Activated T-cell treated with anti-CD3 and anti-CD28 coated beads, Interleukin-2, amount 50 U/mL, for 1 hour (primary cell): ENCODE measurements at places on chromosomes 1 and 21.

GRCh38 chr1:55323760-55324159 is 108.6 kb upstream of the USP24 start:
- no peak for DNase-seq

DNA sequence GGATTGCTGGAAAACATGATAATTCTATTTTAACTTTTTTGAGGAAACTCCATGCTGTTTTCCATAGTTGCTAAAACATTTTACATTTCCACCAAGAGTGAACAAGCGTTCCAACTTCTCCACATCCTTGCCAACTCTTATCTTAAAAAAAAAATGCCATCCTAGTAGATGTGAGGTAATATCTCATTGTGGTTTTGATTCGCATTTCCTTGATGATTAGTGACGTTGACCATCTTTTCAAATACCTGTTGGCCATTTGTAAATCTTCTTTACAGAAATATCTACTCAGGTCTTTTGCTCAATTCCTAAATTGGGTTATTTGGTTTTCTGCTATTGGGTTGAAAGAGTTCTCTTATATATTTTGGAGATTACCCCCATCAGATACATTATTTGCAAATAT is 77.4 kb upstream of the CLDN14 start:
- no peak for DNase-seq

- no peak for DNase-seq
Observed at GRCh38 chr1:202578565-202578964, 131.7 kb downstream of the SYT2 start.

- no peak for DNase-seq
Observed at GRCh38 chr1:78171736-78172590, 126.2 kb downstream of the GIPC2 start.

GRCh38 chr1:37663426-37664000 is 28.8 kb upstream of the CDCA8 start:
- no peak for DNase-seq

- no peak for DNase-seq
Observed at GRCh38 chr21:34811368-34811767, 142.6 kb downstream of the CLIC6 start.

DNA sequence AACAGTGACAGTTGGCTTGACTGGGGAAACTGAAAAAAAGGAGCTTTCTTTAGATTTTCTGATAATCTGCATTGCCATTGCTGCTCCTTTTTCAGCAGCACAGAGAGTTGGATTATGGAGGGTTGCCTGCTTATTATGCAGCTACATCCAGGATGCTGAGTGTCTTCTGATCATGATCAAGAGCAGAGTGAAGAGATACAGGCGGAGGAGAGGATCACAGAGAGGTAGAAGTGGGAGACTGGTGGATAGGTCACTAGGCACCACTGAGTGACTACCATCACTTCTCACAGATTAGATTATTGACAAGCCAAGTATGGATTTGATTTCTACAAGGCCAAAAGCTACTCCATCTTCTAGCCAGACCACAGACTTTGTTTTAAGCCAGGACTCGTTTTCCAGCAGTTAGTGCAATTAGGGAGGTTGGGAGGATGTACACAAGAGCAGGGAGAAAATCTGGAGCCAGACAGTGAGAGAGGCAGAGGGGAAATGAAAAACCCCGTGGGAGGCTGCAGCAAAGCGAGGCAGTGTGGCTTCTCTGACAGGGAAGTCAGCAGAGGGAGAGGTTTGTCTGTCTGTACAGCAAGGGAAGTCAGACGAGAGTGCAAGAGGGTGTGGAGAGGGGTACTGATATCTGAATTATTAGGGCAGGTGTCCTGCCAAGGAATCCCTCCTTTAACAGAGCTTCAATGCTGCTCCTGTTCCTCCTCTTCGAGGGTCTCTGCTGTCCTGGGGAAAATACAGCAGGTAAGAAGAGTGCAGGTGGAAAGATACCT is at the start of gene CD1E:
CD1E (plus strand) TSS at position 592 of the 773 bp plus-strand sequence; CDS start at position 687, 95 bp downstream.
- DNase-seq, result no peak

- DNase-seq, result no peak
Observed at GRCh38 chr1:207423560-207424292, 30.4 kb upstream of the CR2 start.

DNA sequence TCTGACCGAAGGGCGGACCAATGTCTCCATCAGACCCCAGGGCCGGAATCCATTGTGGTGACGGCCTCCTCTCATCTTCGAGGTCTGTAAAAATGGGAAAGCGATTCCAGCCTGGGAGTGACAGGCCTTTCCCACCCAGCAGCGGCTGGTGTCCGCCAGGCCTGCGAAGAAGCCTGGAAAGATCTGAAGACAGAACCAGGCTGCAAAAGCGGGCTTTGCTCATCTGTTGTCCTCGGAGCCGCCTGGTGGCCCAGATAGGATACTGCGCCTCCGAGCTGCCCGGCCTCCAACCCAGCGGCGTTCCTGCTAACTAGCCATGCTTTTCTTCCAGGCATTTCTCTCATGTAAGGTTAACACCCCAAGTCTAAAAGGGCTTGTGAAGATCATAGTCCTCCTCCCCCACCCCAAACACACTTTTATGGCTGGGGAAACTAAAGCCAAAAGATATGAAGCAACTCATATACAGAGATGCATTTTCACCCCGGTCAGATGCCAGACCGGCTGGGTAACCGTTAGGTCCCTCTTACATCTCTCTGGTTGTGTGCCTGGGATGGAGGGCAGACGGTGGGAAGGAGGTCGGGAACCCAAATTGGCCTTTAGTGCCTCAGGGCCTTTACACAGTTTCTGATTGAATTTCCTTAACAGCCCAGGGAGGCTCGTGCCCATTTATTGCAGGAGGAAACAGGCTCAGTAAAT is 1.9 kb upstream of the DHRS3 start:
- peak; percentile 84 for DNase-seq

DNA sequence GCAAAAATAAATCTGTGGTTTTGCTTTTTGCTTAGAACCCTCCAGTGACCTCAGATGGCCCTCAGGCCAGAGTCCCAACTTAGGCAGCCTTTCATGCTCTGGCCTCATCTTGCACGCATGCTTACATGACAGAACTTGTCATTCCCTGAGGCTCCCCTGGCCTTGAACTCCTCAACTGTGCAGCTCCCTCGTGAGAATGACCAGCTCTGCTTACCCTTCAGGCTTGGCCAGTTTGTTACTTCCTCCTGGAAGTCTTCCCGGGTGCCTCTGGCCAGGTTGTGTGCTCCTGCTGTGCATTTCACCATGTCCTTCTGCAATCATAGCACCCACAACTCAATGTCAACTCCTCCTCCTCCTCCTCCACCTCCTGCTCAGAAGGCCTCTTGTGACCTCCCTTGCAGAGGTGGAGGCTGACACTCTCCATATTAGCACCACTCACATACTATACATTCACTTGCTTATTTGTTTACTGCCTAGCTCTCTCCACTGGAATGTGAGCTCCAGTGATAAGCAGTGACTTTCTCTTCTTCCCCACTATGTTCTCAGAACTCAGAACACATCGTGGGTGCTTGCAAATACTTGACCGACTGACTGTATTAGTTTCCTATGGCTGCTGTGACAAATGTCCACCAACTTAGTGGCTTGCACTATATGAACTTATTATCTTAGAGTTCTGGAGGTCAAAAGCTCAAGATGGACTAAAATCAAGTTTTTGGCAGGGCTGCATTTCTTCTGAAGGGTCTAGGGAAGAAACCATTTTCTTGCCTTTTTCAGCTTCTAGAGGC is 41.9 kb downstream of the RCSD1 start:
- no peak for DNase-seq

DNA sequence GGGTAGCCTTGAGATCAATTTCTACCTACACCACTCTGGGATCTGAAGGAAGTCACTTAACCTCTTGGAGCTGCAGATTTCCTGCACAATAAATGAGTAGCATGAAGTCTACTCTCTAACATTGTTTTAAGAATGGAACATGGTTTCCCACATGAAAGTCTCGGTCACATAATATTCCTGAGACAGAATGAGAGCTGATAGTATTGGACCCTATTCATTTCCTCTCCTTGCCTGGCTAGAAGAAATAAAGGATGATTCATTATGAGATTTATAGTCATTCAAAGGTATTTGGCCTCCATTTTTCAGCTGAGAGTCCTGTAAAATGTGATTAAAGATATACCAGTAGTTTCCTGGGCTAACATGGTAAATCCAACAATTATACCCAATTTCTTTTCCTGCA is 56.7 kb downstream of the ARHGAP29 start:
- no peak for DNase-seq

DNA sequence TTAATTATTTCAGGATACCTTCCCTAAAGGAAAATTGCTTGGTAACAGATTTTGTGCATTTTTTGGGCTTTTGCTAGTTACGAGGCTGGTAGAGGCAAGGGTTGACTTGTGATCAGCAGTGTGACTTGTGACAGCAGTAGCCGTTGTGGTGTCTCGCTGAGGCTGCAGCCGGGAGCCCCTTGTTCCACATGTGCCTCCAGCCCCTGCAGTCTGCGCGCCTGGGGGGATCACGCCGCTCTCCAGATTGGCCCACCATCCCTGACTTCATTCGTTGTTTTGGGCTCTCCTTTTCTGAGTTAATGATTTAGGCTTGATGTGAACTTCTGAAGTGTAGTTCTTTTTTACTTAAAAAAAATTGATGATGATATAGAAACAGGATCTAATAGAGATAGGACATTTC is 41.5 kb downstream of the TRAPPC10 start:
- no peak for DNase-seq

DNA sequence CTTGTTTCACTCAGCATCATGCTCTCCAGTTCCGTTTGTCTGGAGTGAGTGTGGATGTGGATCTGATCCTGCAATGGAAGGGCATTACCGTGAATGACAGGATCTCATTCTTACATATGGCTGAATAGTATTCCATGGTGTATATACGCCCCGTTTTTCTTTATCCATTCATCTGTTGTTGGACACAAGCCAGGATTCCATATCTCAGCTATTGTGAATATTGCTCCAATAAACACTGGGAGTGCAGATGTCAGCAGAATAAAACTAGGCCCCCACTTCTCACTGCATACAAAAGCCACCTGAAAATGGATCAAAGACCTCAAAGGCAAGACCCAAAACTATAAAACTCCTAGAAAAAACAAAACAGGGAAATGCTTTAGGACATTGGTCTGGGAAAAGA is 120.3 kb upstream of the TMPRSS2 start:
- no peak for DNase-seq

GRCh38 chr21:20341431-20341830 is 656.8 kb upstream of the NCAM2 start:
- no peak for DNase-seq

DNA sequence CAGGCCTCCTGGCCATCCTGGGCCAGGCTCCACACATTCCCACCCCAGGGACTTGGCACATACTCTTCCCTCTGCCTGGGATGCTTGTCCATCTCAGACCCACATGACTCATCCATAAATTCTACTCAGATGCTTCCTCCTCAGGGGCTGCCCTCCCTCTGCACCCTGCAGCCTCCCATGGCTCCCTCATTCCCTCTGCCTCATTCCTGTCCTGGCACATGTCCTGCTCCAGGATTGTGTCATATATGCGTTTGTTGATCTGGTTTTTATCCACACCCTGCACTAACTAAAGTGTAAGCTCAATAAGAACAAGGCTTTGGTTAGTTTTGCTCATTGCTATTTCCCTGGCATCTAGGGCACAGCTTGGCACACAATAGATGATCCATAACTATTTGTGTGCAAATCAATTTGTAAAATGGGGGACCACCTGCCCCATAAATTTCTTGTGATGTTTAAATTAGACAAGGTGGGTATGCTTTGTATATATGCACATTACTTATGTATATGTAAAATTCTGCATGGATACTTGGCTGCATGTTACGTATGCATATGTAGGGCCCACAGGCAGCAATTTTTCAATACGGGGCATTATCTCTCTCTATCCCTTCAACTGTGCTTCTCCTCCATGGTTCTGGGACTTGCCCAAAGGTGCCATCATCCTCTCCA is 191.4 kb downstream of the PTPRU start:
- no peak for DNase-seq

DNA sequence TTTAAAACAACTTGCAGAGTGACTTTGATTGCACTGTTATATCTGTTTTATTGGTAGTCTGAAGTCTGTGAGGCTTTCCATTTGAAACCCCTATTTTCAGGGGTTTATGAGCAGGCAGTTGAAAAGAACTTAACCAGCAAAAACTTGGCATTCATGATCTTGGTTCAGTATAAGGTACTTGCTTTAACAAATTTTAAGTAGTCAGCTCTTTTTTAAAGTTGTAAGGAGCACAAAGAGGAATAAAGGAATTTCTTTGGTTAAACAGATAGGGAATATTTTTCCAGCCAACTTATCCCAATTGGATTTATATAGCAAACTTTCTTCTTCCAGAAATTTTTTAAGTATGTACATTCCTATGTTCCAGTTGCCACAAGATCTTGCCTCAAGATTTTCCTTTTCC is 138.2 kb downstream of the RASAL2 start:
- DNase-seq, result no peak

DNA sequence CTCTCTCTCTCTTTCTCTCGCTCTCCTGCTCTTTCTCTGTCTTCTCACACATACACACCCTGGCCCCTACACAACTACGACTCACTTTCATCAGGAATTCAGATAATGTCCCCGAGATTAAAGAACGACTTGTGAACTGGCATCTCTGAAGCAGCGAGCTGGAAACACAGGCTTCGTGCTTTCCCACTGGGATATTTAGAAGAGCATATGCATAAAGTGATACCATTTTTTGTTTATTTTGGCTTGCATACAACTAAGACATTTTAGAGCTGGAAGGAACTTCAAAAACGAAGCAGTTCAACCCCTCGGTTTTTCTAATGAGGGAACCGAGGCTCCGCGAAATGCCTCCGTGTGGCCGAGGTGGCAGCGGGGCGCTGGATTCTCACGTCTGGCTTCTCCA is 88.6 kb downstream of the ZBTB18 start:
- DNase-seq, result no peak

DNA sequence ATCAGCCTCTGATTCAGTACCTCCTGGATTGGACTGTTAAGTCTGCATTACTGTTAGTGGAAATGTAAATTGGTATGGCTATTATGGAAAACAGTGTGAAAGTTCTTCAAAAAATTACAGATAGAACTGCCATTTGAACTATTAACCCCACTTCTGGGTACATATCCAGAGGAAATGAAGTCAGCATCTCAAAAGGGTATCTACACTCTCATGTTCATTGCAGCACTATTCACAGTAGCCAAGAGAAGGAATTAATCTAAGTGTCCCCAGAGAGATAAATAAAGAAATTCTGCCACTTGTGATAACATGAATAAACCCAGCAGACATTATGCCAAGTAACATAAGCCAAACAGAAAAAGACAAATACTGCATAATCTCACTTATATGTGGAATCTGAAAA is 676.0 kb downstream of the PLA2G4A start:
- DNase-seq, result no peak

- no peak for DNase-seq
Observed at GRCh38 chr1:26555550-26555981, 26.0 kb downstream of the RPS6KA1 start.

DNA sequence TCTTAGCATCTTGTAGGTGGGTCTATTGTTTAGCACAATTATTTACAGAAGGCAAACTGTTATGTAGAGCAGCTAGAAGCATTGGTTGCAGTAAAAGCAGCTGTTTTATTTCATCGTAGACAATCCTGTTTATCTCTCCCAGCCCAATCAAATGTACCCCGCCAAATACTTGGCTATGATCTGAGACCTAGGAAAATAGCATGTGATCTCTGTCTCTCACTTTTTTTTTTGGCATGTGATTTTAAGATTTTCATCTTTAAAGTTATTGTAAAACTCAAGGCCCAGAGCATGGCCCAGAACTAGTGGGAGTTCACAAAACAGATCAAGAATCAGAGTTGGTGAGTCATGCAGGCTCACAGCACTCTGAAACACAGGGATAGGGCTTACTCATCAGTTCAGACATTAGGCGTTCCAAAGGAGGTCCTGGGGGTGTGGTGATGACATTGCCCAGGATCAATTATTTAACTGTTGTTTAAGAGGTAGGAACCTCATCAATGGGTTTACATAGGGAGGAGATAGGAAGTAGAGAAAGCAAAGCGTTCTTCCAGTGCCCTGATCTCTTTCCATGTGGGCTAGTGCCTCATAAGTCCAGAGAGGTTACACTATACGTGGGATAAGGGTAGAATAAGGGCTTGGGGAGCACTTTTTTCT is 40.2 kb downstream of the TBX19 start:
- DNase-seq, result no peak
